ENCODE measurements at places on chromosomes 1 and 21.

DNA sequence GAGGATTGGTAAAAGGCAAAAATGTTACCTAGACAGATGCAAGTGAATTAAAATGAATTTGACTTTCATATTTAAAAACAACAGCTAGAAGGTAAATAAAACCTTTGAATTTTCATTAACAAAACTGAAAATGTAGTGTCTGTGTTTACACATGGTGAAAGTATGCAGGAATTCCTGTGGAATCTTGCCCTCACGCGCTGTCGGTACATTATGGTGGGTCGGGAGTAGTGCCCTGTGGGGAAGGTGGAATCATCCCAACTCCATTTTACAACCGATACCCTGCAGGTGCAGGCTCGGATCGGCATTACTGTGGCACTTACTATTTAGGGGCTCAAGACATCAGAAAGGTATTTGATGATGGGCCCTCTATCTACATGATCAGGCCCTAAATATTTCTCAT lies 197.2 kb upstream of the MAP1LC3C start:
- DNase-seq: no peak

DNA sequence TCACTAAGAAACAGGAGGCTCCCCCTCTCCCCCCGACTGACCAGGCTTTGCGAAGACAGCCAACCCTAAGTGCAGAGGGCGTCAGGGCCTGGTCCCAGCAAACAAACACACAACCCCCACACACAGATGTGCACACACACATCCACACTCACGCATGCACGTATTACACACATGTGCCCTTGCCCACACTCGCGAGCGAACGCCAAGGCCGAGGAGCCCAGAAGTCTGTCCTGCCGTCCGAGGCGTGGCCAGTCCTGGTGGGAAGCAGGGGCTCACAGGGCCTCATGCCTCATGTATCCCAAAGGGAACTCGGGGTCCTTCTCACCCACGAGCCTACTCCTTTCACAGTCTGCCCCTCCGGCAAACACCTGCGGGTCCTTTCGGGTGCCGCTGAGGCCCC lies 2.0 kb downstream of the SDF4 start:
- no peak for DNase-seq

- no peak for DNase-seq
These were observed 63.6 kb downstream of the CDK18 start for GRCh38 chr1:205568135-205568468.

DNA sequence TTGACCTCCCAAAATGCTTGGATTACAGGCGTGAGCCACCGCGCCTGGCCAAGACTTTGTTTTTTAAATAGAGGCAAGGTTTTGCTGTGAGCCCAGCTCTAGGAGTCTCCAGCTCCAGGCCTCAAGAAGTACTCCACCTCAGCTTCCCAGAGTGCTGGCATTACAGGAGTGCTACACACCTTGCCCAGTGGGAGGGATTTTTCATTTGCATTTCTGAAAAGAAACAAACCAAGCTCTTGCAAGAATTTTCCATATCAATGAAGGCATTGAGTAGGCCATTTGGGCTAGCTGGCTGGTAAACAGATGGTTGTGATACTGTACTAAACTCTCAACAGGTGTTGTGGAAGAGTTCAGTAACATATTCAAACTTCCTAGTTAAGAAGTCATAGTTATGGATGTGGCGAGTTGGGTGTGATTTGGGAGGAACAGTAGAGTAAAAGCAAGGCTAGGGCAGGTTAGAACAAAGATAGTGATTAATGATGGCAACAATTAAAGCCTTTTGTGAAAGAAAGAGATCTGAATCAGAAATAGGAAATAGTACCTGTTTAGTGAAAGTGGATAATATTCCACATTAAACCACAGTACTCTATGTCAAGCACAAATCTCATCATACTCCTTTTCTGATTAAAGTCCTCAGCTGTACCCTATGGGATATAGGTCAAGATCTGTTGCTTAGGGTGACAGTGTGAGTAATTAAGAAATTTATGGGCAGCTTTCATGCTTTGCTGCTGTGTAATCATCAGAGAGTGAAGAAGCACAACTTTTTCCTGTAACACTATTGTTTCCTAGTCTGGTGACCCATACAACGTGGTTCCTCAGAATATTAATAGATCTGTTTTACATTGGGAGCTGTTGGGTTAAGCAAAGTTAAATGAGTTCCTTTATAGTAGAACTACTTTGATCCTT lies 10.7 kb downstream of the AKIRIN1 start:
- no peak for DNase-seq

DNA sequence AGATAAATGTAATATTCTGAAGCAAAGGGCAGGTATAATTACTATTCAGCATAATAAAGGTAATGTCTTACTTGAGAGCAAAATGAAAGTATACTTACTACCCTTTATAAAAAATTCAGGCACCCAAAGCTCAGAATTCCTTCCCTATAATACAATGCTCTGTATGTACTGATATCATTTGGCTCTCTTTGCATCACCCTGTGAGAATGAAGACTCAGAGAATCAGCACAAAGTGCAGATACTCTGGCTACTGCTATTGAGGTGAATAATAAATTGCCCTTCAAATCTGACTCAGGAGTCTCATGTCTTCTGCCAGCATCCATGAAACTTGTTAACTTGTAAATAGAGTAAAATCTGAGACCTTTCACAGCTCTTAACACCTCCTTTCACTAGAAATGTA lies 108.5 kb upstream of the KCTD3 start:
- DNase-seq: no peak

GRCh38 chr1:17648457-17649145 lies 106.5 kb upstream of the ACTL8 start:
- DNase-seq: no peak

DNA sequence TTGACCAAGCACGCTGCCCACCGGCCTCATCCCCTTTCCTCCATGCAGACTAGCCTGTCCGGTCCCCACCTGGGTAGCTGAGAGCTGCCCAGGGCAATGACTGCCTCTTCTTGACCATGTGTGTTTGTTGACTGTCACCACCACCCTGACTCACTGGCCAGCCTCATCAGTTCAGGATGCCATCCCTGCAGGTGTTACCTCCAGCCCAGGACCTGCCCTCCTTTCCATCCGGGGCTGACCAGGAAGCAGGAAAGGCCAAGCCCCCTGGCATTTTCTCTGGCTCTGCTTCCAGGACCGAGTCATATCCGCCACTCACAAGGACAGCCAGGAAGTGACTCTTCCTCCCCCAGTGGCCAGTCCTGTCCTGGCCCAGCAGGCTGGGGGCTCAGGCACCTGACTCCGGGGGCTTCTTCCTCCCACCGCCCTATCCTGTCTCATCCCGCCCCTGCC lies 17.1 kb downstream of the EPHA2 start:
- DNase-seq: no peak

- DNase-seq: no peak
These were observed 37.9 kb upstream of the RHOU start for GRCh38 chr1:228697207-228698016.

- no peak for DNase-seq
These were observed 1.5 kb upstream of the MXRA8 start for GRCh38 chr1:1359664-1360468.

DNA sequence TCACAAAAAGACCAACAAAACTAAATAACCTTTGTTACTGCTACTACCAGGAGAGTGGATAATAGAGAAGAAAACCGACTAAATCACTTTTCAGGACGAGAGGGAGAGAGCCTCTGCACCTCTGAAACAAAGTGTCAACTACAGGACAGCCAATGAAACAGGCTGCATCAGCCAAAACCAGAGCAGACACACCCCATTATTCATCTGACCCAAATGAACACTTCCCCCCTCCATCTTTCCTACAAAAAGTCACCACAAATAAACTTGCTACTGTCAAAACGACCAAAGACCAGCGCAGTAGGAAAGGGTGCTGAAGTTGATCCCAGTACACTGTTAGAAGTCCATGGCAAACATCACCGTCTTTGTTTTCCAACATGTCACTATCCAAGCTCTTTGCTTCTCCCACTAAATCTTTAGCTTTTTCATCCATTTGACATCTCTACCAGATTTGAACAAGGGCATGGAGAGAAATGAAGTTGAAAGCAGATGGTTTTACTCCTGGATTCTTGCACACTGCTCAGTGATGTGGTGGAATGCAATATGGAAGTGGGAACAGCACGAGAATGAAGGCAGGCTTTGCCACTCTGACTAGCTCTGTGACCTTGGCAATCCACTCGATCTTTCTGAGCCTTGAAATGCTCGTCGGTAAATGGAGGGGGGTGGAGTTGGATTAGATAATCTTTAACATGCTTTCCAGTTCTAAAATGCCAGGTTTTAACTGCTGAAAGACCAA lies 20.5 kb downstream of the DSTYK start:
- DNase-seq: no peak

DNA sequence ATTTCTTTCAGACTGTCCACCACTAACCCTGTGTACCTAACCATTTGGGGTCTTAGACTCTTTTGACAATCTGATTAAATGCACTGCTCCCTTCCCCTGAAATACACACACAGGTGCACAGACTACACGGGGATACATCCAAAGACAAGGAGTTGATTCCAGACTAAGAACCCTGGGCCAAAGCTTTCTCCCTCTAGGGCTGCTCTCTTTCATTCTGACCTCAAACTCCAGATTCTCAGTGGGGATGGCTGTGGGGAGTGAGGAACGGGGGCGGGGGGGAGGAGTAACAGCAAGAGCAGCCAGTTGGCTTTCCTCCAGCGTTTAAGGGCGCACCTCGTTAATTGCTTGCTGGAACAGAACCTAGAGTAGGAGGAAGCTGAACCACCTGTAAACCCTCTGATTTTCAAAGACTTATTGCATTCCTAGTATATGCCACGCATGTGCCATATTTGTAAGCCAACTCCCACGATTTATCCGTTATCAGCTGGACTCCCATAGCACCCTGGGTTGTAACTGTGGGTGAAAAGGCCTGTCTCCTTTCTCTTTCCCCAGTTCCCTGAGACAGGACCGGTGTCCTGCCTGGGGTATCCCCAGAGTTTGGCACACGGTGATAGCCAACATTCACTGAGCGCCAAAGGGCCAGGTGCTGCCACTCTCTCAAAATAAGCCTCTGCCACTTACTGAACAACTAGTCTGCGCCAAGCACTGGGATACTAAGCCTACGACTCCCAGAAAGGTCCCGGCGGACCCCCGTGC lies 920 bp downstream of the MTHFR start:
- no peak for DNase-seq

DNA sequence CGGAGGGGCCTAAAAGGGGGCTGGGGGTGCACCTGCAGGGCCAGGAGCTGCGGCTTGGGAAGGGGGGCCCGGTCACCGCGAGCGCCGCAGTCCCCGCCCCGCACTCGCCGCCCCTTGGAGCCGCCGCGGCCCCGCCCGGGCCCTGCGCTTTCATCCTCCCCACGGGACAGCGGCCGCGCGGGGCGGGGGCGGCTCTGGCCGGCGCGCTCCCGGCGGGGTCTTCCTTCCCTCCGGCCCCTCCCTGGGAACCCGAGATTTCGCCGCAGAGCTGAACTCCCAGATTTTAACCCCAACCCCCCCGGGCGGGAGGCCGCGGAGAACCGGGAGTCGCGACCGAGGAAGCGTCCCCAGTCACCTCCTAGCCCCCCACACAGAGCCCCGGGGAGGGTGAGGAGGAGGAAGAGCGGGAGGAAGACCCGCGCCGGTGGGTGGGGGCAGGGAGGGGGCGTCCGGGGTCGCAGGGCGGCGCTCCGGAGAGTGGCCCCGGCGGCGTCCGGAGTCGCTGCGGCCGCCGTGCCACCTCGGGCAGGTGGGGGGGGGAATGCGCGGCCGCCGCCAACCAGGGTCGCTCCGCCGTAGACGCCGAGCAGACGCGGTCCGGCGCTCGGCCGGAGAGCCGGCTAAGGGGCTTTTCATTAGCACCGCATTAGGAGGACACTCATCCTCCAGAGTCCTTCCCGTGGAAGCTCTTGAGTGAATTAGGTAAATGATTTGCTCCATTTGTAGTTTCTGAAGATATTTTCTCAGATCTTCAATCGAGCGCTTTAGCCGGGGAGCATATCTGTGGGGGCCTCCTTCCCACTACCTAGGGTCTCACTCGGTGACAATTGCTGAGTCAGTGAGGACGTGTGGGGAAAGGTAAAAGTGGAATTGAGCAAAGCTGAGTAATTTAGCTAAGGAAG lies 31.6 kb upstream of the NFIA start:
- DNase-seq: no peak

- DNase-seq: no peak
These were observed 44.3 kb downstream of the LAMC2 start for GRCh38 chr1:183230413-183230812.

DNA sequence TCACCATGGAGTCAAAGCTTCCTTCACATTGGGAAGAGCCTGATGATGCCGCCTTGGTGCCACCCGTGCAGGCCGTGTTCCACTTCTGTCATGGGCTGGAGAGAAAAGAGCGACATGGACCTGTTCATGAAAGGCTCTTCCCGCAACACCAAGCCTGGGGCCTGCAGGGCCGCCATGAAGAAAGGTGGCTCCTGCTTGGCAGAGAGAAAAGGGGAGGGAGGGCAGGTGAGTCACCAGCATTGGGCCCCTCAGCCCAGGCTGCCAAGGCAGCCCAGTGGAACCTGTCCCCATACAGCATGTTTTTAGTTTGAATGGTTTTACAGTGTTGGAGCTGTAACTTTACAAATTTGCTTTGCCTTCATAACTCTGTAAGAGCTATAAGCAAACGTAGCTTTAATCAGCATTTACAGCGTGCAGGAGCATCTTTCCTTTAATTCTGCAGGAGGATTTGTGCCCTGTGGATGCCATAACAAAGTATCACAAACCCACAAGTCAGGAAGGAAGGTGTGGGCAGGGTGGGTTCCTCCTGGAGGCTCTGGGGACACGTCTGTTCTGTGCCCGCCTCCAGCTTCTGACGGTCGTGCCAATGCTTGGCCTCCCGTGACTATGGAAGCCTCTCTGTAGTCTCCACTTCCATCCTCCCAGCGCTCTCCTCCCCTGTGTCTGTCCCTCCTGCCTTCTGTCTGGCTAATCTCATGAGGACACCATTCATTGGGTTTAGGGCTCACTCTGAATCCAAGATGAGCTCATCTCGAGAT lies 49.1 kb downstream of the RIPK4 start:
- no peak for DNase-seq

DNA sequence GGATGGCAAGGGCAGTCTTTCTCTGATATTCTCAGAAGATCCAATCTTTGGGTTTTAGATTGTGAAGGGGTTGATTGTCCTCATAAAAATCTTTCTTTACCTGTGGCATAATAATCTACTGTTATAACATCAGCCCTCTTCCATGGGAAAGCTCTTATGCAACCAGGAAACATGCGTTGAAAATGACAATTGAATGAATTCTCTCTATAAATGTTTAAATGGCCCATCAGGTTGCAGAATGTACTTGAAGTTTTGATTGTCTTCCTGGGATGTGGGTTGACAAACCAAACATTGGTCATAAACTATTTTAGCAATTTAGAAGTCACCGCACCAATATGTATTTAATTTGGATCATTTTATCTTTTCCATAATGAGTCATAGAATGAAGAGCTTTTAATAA lies 31.7 kb upstream of the ITLN1 start:
- DNase-seq: no peak

Data from cortex of kidney (tissue), 1 donor.